Stimulated activated CD4-positive, alpha-beta T cell treated with anti-CD3 and anti-CD28 coated beads, Interleukin-1b, Interleukin-23, amount 100 ng/mL, for 24 hours (primary cell): ENCODE measurements at places on chromosomes 5 and 9.
A peak's percentile ranks its signal among the peaks of the same experiment; 100 is the strongest.

- DNase-seq, result no peak
Observed at GRCh38 chr9:136982232-136983051, at the start of gene LCNL1. TSS of gene LCNL1 (plus strand) at chr9:136982993. CDS start at chr9:136983587, 594 bp downstream.

GRCh38 chr5:168097876-168098653 lies 193.4 kb upstream of the WWC1 start:
- DNase-seq, result no peak

GRCh38 chr9:75149841-75150241 lies 61.5 kb downstream of the OSTF1 start:
- DNase-seq, result no peak

- no peak for DNase-seq
Observed at GRCh38 chr9:134331186-134332025, 5.2 kb downstream of the RXRA start.

- DNase-seq, result no peak
Observed at GRCh38 chr9:6667633-6668280, 22.2 kb upstream of the GLDC start.

DNA sequence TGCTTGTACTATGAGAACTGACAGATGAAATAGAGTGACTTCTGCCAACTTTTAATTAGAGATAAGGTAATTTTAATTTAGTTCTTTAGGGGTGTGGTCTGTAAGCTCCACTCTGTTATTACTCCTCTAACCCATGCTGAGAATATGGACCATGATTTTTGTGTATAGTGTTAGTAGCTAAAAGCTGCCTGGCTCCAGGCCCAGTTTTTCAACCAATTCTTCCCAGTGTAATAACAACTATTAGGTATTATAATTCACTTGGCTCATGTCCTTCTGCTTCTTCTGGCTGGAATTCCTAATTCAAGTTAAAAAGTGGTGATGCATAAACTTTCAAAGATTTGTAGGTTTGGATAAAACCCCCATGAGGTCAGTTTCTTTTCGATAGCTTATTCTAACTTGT lies 216.3 kb downstream of the ISL1 start:
- no peak for DNase-seq

DNA sequence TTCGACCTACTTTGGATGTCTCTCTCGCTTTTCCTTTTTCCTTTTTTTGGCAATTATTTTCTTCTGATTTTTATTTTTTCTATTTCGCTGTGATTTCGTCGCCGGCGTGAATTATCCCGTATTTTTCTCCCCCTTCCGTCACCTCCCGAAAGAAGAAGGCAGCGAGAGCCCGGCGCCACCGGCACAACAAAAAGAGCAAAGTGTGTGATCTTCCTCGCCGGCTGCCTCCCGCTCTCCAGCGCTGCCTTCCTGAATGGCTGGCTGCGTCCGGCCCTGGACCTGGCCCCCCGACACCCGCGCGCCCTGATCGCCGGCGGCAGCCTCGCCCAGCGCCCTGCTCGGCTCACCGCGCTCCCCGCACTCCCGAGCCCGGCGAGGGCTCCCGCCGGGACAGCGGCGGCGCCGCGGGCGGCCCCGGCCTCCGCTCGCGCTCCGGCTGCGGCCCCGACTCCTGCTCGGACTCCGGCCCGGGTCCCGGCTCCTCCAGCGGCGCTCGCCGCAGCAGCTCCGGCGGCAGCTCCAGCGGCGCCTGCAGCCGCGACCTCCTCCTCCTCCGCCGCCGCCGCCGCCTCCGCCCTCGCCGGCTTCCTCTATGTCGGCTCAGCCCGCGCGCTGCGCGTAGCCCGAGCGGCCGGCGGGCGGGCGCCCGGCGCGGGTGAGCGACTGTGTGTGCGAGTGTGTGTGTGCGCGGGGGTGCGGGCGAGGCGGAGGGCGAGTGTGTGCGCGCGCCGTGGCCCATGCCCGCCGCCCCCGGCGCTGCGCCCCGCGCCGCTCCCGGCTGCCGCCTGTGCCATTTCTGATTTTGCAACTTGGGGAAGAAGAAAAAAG lies 960 bp downstream of the NR2F1 start:
- no peak for DNase-seq

DNA sequence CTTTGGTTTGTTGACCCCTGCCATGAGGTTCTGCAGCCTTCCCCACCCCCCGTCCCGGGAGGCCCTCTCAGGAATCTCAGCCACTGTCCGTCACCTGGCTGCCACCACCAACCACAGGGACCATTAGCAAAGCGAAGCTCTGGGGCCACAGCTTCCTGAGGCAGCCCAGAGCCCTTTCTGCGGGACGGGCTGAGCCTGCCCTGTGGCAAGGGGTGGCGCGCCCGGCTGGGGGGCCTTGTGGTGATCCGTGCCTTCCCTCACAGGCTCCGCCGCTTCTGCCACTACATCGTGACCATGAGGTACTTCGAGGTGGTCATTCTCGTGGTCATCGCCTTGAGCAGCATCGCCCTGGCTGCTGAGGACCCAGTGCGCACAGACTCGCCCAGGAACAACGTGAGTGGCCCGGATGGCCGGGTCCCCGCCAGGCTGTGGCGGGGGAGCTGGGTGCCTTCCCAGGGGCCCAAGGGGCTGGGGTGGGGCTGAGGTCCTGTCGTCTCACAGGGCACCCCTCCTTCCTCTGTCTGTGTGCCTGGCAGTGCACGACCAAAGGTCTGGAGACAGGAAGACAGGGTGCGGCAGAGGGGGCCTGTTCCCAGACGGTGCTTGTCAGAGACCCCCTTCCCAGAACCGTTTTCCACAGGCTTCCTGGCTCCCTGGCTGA lies 169.2 kb downstream of the CACNA1B start:
- no peak for DNase-seq

- no peak for DNase-seq
Observed at GRCh38 chr9:137880160-137880975, 2.8 kb downstream of the CACNA1B start.

DNA sequence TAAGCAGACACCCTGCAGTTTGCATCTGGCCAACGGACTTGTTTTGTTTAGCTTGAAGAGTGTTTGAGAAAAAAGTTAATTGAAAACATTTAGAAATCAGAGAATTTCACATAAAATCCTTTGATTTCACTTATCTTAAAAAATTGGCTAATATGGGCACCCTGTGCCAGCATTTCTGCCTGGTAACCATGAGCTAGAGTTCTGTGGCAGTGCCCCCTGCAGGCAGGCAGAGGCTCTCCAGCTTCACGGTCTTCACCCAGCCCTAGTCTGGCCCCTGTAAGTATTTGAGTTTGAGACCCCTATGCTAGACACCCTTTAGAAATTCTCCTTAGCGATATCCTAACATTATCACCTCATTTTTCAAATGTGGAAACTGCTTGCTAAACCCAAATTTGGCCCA lies 18.8 kb upstream of the FANCC start:
- peak; percentile 20 for DNase-seq

DNA sequence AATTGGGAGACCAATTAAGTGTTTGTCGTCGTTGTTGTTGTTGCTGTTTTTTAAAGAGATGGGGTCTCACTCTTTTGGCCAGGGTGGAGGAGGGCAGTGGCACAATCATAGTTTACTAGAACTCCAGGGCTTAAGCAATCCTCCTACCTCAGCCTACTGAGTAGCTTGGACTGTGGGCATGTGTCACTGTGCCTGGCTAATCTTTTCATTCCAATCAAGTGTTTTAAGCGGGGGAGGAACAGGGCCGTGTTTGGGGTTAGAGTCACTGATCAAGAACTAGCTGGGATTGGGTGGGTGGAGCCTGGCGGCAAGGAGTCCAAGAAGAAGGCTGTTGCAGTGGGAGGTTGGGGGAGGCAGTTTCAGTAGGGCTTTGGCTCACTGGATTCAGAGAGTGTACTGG lies 13.8 kb downstream of the SNX30 start:
- no peak for DNase-seq

GRCh38 chr9:68711932-68712331 lies 6.9 kb downstream of the PIP5K1B start:
- no peak for DNase-seq

DNA sequence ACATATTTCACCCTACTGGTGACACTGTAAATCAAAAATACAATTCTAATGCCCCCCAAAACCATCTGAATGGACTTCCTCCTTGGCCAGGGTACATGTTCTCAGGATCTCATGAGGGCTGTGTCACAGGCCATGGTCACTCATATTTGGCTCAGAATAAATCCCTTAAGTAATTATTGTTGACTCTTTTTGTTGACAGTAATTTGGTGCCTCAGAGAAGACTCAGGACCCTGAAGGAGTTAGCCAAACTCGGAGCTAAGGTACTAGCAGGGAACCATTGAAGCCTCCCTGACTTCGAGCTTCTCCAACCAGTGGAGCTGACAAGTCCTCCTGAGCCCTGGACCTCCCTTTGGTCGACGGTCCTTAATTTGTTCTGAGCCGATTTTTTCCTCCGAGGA lies 51.2 kb upstream of the SNAPC3 start:
- DNase-seq, result no peak

DNA sequence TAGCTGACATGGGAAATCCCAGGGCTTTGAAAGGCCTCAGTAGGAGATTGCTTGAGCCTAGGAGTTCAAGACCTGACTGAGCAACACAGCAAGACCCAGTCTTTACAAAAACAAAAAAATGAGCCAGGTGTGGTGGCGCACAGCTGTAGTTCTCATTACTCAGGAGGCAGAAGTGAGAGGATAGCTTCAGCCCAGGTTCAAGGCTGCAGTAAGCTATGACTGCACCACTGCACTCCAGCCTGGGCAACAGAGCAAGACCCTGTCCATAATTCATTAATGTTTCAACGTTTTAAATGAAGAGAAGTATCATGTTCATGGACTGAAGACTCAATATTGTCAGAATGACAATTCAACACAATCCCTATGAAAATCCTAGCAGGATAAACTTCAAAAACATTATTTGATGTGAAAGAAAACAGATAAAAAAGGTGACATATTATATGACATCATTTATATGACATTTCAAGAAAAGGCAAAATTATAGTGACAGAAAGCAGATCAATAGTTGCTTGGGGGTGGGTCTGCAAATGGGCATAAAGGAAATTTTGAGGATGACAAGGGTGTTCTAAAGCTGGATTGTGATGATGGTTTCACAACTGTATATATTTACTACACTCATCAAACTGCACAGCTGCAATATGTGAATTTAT lies 3.7 kb downstream of the KIF3A start:
- DNase-seq, result no peak

DNA sequence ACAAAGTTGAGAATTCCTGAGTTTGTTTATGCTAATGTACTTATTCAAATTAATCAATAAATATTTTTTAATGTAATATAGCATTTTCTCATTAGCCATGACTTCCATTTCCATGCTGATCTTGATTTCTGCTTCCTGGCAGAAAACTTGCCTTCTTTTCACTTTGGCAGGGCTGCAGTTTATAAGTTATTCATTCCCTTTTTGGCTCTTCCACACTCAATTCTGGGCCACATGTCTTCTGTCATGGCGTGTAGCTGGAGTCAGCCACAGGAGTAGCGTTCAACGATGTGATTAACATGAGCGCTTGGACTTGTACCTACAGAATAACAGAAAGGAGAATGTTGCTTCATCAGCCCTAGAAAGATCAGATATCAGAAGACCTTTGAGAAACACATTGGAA lies 172.9 kb downstream of the CFAP90 start:
- DNase-seq, result no peak

- DNase-seq, result no peak
Observed at GRCh38 chr5:98455665-98456064, 317.8 kb upstream of the RGMB start.

- DNase-seq, result no peak
Observed at GRCh38 chr5:132776131-132776937, 705 bp downstream of the SEPTIN8 start.

- DNase-seq, result no peak
Observed at GRCh38 chr5:127875235-127876021, 172.2 kb downstream of the CCDC192 start.

DNA sequence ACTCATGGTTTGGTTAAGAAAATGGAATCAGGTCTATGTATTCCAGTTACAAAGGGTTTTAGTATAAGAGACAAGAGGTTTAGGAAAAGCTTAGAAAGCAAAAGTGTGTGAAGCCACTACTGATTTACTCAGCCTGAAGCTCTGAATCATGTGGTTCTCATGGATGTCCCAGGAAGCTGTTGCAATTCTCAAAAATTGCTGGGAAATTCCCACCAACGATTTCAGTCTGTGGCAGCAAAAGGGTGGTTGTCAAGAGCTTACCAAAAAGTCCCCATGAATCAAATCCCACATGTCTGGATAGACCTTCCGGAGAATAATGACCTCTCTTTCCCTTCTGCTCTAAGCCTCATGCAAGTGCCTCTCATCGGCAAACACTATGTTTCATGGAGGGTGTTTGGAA lies 929.9 kb downstream of the TLE4 start:
- DNase-seq, result no peak

GRCh38 chr5:1235838-1236237 lies 10.7 kb downstream of the SLC6A18 start:
- DNase-seq, result no peak

GRCh38 chr5:142779163-142779840 lies 9.1 kb downstream of the ARHGAP26 start:
- no peak for DNase-seq

DNA sequence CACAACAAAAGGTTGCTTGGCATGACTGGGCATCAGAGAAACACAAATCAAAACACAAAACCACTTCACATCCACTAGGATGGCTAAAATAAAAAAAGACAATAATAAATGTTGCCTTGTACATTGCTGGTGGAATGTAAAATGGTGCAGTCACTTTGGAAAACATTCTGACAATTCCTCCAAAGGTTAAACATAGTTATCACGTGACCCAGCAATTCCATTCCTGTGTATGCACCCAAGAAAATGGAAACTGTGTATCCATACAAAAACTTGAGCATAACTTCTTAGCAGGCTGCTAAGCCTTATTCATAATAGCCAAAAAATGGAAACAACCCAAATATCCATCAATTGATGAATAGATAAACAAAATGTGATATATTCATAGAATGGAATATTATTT lies 10.2 kb upstream of the SLC46A2 start:
- no peak for DNase-seq

GRCh38 chr5:72255237-72255636 lies 64.8 kb downstream of the MRPS27 start:
- DNase-seq, result no peak

GRCh38 chr5:149725296-149725695 lies 4.8 kb upstream of the PPARGC1B start:
- DNase-seq, result no peak

GRCh38 chr5:57195060-57195459 lies 21.2 kb downstream of the GPBP1 start:
- DNase-seq, result no peak

DNA sequence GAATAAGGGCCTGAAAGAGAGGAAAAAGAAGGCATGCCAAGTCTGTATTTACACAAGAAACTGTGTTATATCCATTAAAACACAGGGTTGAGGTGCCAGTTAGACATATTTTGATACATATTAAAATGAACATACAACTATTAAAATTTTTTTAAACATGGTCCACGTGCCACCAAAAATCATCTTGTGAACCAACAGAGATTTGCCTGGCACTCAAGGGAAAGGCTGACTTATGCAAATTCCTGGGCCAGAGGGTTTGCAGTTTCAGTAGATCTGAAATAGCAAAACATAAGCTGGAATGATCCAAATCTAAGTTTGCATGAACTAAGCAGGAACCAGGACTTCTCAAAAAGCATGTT lies 168.7 kb downstream of the SLIT3 start:
- DNase-seq, result no peak

- no peak for DNase-seq
Observed at GRCh38 chr5:54017580-54017979, 292.8 kb downstream of the ARL15 start.

GRCh38 chr9:104905153-104905901 lies 22.6 kb downstream of the ABCA1 start:
- DNase-seq, result no peak

GRCh38 chr5:116486588-116486987 lies 88.0 kb downstream of the SEMA6A start:
- DNase-seq, result no peak

GRCh38 chr5:54832858-54833257 lies 152.5 kb downstream of the ESM1 start:
- no peak for DNase-seq
